Stimulated activated CD8-positive, alpha-beta memory T cell treated with anti-CD3 and anti-CD28 coated beads, Interleukin-12 subunit alpha, Interleukin-12 subunit beta, amount 100 ng/mL, for 4 hours (primary cell): ENCODE measurements at places on chromosomes 16 and 17.

DNA sequence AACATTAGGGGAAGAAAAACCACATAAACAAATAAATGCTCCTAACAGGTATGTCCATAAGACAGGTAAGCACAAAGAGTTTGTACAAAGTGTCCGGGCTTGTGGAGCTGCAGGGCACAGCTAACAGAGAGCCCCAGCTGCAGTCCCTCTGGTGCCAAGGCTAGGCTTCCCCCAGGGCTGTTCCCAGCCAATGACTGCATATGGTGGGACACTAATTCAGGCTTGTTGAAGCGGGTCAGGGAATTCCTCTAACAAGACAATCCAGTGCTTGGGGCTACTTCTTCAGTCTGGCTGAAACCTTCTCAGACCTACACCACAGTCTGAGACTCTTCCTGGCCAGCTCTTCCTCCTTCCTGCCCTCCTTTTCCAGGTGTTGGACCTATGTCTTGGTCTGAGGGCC, 51.7 kb upstream of the ALDH3A1 start:
- DNase-seq, result no peak

- DNase-seq, result no peak
These were observed 26.3 kb downstream of the UBALD1 start for GRCh38 chr16:4588386-4588785.

DNA sequence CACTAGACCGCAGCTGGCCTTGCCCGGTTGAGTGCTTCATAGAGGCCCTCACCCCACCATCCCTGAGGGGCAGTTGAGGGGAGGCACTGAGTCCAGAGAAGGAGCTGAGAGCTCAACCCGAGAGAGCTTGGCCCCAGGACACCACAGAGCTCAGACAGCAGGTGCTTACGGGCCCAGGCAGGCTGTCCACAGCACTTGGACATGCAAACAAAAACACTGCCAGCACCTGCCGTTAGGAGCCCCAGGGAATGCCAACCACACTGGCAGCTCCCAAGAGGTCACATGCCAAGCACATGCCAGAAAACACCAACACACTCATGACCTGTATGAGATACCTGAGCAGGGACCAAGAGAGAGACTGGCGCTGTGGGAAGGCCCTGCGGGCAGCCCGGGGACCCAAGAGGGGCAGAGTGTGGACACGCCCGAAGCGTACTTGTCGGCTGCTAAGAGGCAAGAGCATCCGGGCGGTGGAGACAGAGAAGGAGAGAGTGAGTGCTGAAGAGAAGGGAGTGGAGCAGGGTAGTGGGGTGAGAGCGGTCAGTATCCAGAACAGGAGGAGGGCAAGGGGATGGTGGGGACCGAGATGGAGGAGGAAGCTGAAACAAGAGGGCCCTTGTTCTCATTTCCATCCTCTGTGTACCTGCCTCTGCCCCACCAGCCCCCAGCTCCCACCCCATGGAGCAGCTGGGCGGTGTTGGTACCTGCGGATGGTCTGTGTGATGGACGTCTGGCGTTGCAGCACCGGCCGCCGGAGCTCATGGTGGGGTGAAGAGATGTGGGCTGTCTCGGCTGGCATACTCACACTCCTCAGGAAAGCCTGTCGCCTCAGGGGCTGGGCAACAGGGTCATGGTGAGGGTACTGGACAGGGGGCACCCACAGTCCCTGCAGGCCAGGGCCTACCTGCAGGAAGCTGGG, 8.2 kb downstream of the RHBDF1 start:
- DNase-seq, result no peak

DNA sequence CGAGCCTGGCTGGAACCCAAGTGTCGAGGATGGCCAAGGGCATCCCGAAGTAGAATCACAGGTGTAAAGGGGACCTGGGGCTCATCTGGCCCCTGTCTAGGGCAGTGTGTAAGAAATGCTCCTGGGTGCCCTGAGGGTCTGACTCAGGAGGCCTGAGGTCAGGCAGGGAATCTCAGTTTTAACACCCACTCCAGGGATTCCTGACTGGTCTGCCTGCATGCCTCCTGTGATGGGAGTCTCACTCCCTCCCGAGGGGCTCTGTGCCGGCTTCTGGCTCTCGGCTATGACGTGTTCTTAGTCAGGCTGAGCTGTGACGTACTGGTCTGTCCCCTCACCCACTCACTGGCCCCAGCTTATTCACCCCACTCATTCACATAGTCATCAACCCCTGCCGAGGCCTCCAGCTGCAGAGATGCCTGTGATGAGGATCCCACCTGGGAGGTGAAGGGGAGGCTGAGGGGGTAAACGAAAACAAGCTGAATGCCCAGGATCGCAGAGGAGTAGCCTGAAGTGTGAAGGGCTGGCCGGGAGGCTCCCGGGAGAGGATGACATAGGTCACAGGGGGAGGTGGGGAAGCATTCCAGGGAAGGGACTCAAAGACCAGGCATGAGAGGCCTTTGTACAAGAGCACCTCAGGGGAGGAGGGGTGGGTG, 23.8 kb downstream of the FAM83G start:
- DNase-seq, result no peak

- DNase-seq, result no peak
These were observed 13.1 kb downstream of the CDH15 start for GRCh38 chr16:89184677-89184932.

DNA sequence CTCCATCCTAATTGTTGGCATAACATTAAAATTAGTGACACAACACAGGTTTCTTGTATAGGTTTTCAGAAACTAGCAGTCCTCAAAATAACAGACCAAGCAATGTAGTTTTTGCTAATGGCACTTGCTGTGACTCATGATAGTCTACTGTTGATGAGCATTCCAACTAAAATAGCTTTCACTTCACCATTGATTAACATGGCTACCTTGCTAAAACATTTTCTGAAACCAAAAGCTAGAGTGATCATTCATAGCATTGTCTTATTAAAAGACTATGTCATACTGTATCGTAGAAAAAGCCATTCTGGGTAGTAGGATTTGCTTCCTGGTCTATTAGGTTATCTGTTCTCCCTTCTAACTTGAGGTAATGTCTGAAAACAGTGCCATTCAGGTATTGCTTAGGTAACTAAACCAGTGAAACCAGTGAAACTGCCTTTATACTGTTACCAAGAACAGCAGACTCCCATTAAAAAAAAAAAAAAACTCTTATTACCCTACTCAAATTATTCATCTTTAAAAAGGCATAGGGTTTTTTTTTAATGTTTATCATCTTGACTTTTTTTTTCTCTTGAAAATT, 2.5 kb upstream of the CLTC start:
- no peak for DNase-seq

- no peak for DNase-seq
These were observed 3.0 kb downstream of the TBKBP1 start for GRCh38 chr17:47696717-47697642.

GRCh38 chr16:11128211-11129141, 127.5 kb downstream of the SOCS1 start:
- DNase-seq, result no peak

GRCh38 chr16:59601452-59601851, 867.3 kb upstream of the GOT2 start:
- no peak for DNase-seq

DNA sequence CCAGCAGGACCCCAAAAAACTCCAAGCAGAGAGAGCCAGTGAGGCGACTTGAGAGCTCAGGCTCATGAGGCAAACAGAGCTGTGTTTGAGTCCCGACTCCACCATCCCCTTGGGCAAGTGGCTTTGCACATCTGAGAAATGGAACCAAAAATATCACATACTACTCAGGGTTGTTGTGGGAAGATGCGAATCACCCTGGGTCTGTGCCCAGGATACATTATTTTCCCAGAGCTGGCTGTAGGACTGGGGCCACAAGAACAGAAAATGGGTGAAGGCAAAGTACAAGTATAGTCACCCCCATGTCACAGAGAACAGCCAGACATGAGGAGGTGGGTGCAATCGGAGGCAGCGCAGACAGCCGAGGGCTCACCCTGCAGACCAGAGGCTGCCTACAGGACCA, 127.3 kb downstream of the GAS7 start:
- DNase-seq, result no peak

DNA sequence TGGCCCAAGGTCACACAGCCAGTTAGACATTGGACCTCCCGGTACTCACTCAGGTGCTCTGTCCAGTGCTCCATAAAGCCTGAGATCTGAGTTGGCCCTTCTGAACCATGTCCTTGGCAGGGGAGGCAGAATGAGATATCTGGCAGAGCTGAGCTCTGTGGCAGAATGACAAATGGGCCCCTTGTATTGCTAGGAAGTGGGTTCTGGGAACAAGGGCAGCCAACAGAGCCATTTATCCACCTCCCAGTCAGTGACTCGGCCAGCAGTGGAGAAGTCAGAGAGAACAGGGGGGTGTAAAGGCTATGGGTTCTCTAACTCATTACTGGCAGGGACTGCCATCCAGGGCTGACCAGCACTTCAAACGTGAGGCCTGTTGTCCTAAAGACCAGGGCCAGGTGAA, 117.1 kb upstream of the NLRP1 start:
- no peak for DNase-seq

DNA sequence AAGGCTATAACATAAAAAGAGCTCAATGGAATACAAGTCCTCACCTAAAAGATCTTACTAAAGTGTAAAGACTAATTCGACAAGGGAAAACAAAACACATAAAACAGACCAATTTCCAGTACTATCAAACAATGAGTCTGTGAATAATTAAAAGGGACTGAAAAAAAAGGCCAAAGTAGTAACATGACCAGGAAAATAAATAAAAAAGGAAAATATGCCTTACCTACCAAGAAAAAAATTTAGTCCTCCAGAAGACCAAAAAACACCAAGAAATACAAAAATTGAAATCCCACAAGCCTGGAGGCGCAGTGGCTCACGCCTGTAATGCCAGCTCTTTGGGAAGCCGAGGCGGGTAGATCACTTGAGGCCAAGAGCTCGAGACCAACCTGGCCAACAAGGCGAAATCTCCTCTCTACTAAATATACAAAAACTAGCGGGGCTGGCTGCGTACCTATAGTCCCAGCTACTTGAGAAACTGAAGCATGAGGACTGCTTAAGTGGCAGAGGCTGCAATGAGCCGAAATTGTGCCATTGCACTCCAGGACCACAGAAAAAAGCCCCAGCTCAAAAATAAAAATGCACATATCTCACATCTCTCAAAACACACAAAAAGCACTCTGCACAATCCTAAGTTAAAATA, 60.8 kb downstream of the TEX14 start:
- DNase-seq, result no peak

GRCh38 chr17:34374457-34374856, 11.4 kb upstream of the CCL1 start:
- DNase-seq, result no peak

GRCh38 chr17:56978441-56979090, 635 bp downstream of the SCPEP1 start:
- DNase-seq, result no peak

DNA sequence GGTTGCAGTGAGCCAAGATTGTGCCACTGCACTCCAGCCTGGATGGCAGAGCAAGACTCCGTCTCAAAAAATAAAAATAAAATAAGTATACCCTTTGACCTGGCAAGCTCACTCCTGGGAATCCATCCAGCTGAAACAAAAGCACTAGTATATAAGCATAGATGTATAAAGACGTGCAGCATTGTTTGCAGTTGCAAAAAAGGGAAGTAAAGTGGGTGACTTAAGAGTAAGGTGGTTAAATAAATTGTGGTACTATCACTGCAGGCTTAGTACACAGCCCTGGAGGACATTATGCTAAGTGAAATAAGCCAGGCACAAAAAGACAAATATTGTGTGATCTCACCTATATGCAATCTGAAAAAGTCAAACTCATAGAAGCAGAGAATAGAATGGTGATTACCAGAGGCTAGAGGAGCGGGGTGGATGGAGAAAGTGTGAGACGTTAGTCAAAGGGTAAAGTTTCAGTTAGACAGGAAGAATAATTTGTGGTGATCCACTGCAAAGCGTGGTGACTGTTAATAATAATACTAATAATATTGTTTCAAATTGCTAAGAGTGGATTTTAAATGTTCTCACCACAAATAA, 113.0 kb downstream of the MYO1D start:
- no peak for DNase-seq

DNA sequence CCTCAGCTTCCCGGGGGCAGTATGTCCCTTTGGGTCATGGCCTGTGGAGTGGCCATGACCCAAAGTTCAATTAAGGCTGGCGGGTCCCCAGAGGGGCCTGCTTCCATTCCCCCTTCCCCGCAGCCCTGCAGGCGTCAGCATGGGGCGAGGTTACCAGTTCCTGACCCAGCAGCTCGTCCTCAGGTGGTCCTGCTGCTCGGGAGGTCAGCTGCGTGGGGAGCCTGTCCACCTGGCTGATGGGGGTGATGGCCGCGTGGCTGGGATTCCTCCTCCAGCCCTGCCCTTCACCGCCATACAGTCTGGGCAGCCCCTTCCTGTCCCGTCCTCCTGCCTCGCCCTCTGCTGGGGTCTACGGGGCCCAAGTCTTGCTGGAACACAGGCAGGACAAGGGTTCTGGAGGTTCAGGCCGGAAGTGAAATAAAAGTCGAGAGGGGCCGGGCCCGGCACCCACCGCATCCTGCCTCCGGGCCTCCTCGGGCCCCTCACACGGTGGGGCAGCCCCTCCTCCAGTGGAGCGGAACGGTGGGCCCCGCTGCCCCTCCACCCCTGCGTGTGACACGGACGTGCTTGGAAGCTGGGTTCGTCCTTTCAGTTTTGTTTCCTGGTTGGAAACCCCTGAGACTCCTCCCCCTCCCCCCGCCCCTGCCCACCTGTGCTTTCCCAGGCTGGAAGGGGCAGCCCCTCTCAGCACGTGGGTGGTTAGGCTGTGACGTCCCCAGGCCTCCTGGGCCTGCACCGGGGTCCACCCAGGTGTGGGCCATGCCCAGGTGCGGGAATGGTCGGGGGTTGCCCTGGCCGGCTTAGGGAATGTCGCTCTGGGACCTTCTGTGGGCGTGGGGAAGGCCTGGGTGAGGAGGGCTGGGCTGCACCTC, 6.8 kb downstream of the UBALD2 start:
- peak; percentile 70 for DNase-seq

GRCh38 chr16:2715966-2716885, 3.8 kb downstream of the PRSS27 start:
- DNase-seq, result no peak

DNA sequence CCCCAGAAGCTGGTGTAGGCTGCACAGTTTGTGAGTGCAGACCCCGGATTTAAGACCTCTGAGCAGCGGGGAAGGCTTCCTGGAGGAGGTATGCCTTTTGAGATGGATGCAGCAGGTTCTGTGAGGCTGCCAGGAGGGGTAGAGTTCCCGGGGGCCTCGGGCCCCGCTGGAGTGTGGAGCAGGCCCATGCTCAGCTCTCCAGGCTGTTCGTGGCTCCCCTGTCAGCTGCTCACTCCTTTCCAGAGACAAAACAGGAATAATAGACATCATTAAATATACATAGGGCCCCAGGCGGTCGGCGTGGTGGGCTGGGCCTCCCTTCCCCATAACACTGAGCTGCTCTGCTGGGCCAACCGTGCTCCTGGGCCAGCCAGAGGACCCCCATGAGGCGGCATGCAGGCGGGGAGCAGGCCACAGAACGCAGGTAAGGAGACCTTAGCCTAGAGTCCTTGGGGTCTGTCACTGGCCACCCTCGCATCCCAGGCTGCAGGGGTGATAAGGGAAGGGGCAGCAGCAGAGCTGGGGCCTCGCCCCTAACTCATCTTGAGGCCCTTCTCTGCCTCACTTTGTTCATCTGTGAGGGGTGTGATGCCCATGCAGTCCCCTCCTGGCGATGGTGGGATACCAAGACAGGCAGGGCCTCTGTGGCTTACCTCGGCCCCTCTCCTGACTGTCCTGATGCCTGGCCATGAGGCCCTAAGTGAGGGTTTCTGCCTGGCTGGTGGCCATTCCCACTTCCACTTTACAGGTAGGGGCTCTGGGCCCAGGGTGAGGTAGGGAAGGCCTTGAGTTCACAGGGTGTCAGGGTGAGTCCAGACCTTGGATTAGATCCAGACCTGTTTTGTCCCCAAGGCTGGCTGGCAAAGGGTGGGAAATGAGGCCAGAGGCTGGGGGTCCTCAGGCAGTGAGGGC, at the start of gene MYO15A:
Gene MYO15A, plus strand, starts transcription at position 356 of the 912 bp plus-strand sequence. CDS start 10,045 bp downstream, outside the sequence.
- DNase-seq, result no peak

GRCh38 chr16:2244926-2245795, 6.2 kb downstream of the ECI1 start:
- no peak for DNase-seq
